ENCODE measurements at places on chromosomes 3 and 15.

- DNase-seq, result no peak
Observed at GRCh38 chr3:47295976-47296375, 13.2 kb downstream of the KLHL18 start.

GRCh38 chr15:31352339-31352751 lies 25.7 kb downstream of the KLF13 start:
- DNase-seq, result no peak

- DNase-seq, result no peak
Observed at GRCh38 chr3:61269435-61269834, 18.2 kb upstream of the FHIT start.

DNA sequence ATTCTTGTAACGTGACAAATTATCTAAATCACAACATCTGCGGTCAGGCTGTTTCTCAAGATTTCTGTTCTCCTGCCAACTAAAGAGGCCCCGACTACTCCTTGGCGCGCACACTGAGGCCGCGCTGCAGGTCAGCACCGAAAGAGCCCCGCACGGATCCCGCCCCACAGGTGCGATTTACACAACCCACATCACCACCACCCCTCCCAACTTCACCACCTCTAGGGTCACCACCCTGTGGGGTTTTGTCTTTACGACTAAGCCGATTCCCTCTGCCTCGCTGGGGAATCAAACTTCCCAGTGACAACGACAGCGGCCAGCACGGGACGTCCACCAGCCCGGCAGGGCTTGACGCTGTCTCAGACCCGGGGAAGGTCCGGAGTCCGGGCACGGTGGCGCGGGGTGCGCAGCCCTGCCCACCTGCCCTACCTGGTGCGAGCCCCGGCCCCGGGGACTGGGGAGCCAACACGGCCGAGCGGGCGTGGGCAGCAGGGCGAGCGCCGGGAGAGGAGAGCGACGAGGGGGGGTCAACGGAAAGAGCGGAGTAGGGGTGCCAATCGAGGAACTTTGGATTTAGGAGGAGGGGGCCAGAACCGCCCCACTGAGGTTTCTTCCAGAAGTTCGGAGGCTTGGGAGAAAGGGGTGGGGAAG lies 764 bp downstream of the UACA start:
- DNase-seq, result peak; percentile 61

DNA sequence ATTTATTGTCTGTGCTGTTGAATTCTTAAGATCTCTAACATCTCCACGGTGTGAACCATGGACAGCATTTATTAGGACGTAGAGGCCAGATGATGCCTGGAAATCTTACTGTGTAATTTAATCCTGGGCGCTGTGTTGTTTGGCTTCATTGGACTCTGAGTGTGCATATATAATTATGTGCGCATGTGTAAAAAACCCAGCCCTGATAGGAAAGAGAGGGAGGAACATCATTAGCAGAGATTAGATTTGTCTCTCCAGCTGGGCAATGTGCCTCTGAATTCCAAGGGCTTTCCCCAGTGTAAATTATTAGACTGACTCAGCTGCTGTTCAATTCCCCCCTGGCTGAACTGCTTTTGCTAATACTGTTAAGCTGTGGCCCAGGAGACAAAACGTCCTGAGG lies 39.6 kb downstream of the MAP3K13 start:
- DNase-seq, result no peak

- peak; percentile 85 for DNase-seq
Observed at GRCh38 chr3:134327594-134327975, 46.7 kb downstream of the AMOTL2 start.

- no peak for DNase-seq
Observed at GRCh38 chr3:65339192-65339740, 651.5 kb upstream of the ADAMTS9 start.

DNA sequence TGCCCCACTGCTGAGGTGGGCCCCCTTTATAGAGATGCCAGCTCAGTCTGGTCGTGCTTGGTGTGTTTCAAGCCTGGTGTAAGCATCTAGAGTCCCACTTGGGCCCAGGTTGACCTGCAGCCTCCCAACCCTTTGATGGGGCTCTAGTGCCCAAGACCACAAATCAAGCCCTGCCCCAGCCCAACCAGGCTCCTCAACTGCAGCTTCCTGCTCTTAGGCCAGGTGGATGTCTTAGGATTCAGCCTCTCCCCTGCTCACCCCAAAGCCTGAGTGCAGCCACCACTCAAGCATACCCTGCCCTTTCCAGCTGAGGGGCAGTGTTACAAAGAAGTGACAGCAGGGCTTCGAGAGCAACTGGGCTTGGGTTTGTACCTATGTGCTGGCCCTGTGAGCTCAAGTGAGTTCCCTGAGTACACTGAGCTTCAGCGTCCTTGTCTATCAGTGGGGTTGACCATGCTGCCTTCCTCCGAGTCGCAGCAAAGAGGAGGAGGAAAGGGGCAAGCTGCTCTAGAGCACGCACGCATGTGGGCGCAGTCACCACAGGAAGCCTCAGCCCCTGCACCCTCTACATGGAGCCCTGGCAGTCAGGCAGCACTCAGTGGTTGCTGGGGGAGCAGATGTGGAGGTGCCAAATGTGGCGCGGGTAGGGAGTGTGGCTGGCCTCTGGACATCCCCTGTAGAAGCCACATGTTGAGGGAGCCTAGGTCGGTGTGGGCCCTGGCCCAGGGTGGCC lies 120.7 kb downstream of the EEFSEC start:
- no peak for DNase-seq

- DNase-seq, result no peak
Observed at GRCh38 chr15:40006003-40006402, 33.0 kb downstream of the SRP14 start.

GRCh38 chr15:79071901-79072300 lies 18.7 kb downstream of the RASGRF1 start:
- no peak for DNase-seq

DNA sequence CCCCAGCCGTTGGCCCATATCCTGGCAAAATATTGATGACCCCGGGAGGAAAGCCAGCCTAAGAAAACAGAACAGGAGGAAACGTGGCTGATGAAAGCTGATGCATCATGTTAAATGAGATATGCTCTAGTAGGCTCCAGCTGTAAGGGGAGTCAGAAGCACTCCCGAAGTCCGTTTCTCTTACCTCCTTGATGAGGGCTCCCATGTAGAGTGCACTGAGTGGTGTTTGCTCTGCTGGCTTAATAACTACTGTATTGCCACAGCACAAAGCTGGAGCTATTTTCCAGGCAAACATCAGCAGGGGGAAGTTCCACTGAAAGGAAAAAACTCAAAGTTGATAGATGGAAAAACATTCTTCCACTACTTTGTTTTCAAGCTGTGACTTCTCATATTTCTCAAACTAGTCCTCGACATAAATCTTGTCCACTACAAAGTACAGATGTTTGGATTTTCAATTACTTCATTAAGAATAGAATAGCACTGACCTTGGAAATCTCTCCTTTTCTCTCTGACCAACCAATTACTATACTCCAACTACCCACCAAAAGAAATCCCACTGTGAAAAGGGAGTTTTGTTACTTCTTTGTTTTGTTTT lies 72.7 kb downstream of the ALDH1A2 start:
- no peak for DNase-seq

DNA sequence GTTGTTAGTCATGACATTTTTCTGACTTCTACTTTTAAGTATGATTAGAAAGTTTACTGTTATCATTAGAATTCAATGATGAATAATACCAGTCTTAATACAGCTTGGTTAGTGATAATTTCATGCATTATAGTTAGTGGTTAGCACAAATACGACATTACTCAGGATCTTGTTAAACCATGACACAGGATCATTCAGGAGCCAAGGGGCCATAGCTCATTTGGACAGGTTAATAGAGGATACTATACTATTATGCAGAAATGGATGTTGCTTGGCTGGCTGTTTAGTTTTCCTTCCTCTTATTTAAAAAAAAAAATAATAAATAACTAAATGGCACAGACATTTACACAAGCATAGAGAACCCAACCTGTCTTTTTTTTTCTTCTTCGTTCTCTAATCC lies 55.5 kb downstream of the NSUN3 start:
- no peak for DNase-seq

DNA sequence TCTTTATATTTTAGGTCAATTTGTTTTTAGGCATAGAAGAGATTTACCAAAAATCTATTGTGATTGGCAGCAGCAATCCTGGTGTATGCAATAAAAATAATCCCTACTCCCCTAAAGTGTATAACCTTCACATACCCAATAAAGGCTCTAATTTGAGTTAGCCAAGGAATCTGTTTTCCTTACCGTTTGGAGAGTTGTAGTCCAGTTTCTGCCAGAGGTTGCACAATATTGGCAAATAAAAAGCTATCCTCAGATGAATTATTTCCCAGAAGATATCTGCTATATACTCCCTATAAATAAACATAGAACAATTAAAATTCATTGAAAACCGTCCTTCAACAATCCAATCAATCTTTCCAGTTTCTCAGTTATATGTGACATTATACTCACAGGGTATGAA lies 31.1 kb downstream of the ACKR4 start:
- DNase-seq, result no peak

DNA sequence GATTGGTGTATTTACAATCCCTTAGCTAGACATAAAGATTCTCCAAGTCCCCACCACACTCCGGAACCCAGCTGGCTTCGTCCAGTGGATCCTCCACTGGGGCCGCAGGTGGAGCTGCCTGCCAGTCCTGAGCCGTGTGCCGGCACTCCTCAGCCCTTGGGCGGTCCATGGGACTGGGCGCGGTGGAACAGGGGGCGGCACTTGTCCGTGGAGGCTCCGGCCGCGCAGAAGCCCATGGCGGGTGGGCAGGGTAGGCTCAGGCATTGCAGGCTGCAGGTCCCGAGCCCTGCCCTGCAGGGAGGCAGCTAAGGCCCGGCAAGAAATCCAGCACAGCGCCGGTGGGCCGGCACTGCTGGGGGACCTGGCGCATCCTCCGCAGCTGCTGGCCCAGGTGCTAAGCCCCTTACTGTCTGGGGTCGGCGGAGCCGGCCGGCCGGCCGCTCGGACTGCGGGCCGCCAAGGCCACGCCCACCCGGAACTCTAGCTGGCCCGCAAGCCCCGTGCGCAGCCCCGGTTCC lies 3.5 kb upstream of the RNU5B-1 start:
- no peak for DNase-seq

DNA sequence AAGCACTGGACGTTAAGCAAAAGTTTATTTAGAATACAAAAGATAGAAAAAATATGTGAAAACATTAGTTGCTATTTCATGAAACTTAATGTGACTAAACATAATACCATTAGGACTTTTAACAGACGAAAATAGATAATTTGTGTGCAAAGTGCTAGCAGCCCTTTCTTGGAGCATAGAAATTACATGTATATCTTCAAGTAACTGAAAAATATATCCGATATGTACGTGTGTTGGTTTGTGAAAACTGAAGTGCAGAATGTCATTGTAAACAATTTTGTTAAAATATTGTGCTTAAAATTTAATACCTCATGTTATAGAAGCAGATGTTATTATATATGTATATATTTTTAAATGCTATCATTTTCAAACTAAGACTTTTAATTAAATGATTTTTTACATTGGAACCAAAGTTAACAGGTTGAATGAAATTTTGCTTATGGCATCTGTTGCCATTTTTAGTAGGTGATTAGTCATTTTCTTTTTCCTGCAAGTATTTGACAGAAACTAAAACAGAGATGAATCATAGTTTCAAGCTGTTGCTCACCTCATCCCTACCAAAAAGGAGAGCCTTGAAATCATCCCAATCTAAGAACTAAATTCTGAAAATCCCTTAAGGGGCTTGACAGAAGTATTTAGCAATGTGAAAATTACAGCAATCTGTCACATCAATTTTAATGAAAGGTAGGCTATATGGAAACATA lies 334.8 kb downstream of the NAALADL2 start:
- DNase-seq, result no peak

GRCh38 chr3:63995086-63995485 lies 28.2 kb downstream of the PSMD6 start:
- DNase-seq, result no peak

DNA sequence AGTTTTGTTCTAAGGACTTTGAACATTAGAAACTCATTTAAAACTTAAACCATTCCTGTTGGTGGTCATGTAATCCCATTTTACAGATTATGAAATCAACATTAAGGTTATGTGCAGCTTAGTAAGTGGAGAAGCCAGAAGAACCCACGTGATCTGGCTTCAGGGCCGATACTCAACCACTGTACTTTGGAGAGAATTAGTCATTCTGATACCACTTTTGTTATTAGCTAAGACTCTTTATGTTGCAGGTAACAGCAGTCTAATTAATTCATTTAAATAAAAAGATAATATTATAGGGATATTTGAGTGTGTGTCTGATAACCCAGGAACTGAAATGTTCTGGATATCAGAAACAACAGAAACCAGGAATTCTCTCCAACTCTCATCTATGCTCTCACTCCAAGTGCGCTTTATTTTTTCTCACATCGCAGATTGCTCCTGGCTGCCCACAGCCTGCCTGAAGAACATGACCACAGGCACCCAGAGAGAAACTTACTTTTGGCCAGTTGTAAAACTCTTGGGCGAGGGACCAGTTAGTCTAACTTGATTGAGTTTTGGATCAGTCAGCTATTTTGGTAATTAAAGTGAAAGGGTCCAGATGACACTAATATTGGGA lies 25.2 kb downstream of the UBE2E1 start:
- DNase-seq, result no peak

GRCh38 chr3:23712656-23713559 lies 92.8 kb upstream of the UBE2E1 start:
- DNase-seq, result peak; percentile 38

- no peak for DNase-seq
Observed at GRCh38 chr15:31070867-31071266, 30.7 kb downstream of the TRPM1 start.

- no peak for DNase-seq
Observed at GRCh38 chr3:13845806-13846205, 34.1 kb downstream of the WNT7A start.

DNA sequence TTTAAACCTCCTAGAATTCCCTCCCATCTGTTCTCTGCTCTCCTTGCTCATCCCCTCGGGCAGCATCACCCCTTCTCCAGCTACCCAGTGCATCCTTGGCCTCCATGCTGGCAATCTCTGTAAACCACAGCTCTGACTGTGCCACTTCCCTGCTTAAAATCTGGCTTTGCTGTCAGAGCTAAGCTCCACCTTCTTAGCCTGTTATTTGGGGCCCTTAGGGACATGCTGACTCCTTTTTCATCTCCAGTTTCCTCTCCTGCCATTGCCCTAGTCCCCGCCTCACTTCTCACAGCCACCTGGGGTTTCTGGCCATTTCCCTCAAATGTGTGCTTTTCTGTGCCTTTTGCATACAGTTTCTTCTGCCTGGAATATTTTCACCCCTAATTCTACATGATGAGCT lies 5.7 kb downstream of the SLC6A20 start:
- no peak for DNase-seq

DNA sequence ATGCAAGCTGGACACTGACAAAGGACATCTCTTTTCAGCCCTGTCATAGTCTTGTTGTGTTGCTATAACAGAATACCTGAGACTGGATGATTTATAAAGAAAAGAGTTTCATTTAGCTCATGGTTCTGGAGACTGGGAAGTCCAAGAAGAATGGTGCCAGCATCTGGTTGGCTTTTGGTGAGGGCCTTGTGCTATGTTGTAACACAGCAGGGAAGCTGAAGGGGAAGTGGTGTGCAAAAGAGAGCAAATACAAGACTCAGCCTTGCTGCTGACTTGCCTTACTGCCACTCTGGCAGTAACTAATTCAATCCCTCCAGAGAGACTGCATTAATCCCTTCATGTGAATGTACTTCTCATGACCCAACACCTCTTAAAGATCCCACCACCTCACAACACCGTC lies 356.3 kb upstream of the PROK2 start:
- DNase-seq, result no peak

- DNase-seq, result no peak
Observed at GRCh38 chr15:55060836-55061235, 135.9 kb downstream of the RSL24D1 start.

- no peak for DNase-seq
Observed at GRCh38 chr15:31461911-31462480, 135.4 kb downstream of the KLF13 start.

Measured in A549 (cell line).